T-cell (primary cell): ENCODE measurements at places on chromosomes 4 and X.

- no peaks in the 10 kb centered on the region for H3K4me1 ChIP-seq
- no peaks in the 10 kb centered on the region for H3K27me3 ChIP-seq
- H3K27ac ChIP-seq: no peak overlapping the region
- H3K36me3 ChIP-seq: no peaks in the 10 kb centered on the region
Observed at GRCh38 chr4:185936650-185937376, 124.8 kb upstream of the SORBS2 start.

DNA sequence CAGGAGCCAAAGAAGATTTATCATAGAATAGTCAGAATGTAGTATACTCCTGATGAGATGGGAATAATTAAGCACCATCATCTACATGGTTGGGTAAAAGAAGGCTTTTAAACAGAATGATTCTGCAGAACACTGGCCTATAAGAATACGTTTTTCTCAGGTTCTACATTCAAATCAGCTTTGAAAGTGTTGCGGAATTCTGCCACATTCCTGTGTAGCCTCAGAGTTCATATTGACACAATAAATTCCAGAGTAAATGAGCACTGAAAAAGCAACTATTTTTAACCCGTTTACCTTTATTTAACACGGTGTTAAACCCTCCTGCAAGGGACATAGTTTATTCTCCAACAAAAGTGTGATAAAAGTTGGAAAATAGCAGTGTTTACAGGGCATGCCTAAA is 950.2 kb upstream of the SLIT2 start:
- H3K36me3 ChIP-seq: no peaks in the 10 kb centered on the region
- no peaks in the 10 kb centered on the region for H3K4me1 ChIP-seq
- DNase-seq: no peak
- no peak overlapping the region for H3K27ac ChIP-seq

DNA sequence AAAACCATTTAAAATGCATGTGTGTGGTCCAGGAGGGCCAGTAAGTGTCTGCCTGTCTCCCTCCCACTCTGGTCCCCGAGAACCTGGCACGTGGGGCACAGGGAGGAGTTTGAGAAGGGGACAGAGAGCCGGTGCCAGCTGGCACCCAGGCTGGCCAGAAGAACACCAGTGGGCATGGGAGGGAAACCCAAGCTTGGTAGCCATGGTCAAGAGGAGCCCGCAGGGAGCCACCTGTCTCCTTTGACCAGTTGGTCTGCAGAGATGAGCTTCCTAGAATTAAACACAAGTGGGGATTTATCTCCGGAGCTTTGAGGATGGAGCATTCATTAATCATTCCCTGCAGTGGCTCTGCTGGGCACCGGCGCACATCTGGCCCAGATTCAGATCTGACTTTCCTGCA is 41.6 kb downstream of the HMX1 start:
- H3K4me1 ChIP-seq: no peaks in the 10 kb centered on the region
- no peak overlapping the region for H3K27ac ChIP-seq
- no peaks in the 10 kb centered on the region for H3K27me3 ChIP-seq
- H3K4me3 ChIP-seq: no peak overlapping the region
- no peaks in the 10 kb centered on the region for H3K36me3 ChIP-seq
- DNase-seq: no peak

GRCh38 chrX:151416579-151416978 is 19.6 kb downstream of the VMA21 start:
- no peaks in the 10 kb centered on the region for H3K4me1 ChIP-seq
- H3K36me3 ChIP-seq: no peaks in the 10 kb centered on the region
- no peak overlapping the region for H3K27ac ChIP-seq
- no peak overlapping the region for H3K4me3 ChIP-seq
- no peak for DNase-seq
